T-helper 1 cell (primary cell): ENCODE measurements at places on chromosomes 4 and X.

- DNase-seq = no peak
Measured at GRCh38 chrX:132046533-132046932, 23.4 kb downstream of the STK26 start.

DNA sequence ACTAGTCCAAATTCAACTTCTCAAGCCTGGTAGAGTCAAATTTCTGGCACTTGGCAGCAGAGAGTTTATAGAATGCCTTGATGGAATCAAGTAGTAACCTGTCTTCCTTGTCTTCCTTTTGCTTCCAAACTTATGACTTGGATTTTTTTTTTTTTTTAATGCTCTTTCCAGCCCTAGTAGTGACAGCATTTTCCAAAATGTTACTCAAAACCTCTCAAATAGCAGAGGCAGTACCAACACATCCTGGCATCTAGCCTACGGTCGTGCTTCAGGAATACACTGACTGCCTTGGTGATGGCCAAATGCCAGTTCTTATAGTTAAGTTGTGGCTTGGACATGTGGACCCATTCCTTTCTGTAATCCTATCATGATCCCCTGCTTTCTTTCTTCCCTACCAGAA lies 46.0 kb downstream of the GALNT7 start:
- DNase-seq = no peak

GRCh38 chrX:26586570-26586969 lies 370.6 kb downstream of the MAGEB5 start:
- no peak for DNase-seq

GRCh38 chrX:101999644-102000539 lies 68.1 kb upstream of the ZMAT1 start:
- DNase-seq = no peak

- DNase-seq = no peak
Measured at GRCh38 chr4:73869130-73870055, at the start of gene CXCL1. Gene CXCL1, plus strand, starts transcription at chr4:73869393. Its CDS starts 78 bp downstream, at chr4:73869471.

GRCh38 chr4:137422666-137423065 lies 109.6 kb downstream of the PCDH18 start:
- no peak for DNase-seq

- no peak for DNase-seq
Measured at GRCh38 chrX:40908026-40908425, 172.7 kb upstream of the MED14 start.

DNA sequence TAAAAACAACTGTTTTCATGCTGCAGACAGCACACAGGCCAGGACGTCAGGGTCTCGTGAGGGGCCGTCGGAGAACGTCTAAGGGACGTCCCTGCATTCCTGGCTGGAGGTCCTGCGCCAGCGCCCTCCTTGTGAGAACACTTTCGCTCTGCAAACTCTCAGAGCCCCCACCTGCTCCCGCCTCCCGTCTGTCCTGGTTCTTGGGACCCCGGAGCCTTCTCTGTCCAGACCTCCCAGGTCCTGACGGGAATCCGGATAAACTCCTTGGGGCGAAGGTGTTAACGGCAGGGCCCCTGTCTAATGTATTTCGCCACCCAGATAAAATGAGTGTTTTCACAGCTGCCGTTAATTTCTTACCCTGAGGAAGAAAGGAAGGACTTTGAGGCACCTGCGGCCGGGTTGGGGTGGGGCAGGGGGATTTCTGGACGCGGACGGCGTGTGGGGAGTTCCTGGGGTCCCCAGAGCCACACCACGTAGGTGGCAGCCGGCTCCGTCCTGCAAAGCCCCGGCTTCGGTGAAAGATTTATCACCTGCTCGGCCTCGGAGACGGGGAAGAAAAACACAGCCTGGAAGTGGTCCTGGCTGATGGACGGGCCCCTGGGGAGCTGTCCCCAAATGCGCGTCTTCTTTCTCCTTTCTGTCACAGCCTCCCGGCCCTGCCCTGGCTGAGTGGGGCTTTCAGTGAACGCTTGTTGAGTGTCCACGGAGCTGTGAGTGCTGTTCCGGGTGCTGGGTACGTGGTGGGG lies 35.1 kb upstream of the PPP2R3B start:
- no peak for DNase-seq

GRCh38 chr4:38949411-38950051 lies 81.9 kb downstream of the FAM114A1 start:
- DNase-seq = peak; percentile 76

DNA sequence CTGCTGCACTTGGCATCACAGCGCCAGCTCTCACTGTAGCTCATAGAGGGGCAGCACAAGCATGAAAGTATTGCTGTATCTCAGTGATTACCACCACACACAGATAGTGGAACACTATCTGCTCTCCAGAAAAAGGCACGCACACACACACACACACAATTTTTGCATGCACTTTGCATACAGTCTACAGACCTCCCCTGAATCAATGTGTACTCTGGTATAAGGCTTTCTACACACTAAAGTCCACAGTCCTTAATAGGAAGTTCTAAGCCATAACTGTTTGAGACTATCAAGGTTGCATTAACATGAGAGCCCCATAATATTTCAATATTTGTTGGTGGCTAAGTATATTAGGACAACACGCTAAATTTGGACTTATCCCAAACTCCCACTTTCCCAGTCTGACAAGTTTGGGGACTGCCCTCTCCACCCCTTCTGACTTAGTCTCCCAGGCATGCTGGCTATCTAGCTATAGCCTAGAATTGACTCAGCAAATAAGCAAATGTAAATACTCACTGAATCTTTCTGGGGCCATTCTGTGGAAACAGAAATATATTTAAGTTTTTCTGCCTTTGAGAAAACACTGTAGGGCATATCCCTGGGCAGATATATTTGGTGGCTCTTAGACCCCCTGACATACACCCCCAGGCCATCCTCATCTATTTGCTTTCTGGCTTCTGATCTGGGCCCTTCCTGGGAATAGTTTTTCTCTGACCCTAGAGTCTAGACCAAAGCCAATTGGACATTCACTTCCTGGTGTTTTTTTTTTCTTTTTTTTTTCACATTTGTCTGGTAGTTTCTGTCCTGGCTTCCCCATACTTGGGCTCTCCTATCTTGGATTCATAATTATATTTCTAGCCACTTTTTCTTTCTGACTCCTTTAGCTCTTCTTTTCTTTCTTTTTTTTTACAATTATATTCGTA lies 36.4 kb upstream of the CT47C1 start:
- no peak for DNase-seq

DNA sequence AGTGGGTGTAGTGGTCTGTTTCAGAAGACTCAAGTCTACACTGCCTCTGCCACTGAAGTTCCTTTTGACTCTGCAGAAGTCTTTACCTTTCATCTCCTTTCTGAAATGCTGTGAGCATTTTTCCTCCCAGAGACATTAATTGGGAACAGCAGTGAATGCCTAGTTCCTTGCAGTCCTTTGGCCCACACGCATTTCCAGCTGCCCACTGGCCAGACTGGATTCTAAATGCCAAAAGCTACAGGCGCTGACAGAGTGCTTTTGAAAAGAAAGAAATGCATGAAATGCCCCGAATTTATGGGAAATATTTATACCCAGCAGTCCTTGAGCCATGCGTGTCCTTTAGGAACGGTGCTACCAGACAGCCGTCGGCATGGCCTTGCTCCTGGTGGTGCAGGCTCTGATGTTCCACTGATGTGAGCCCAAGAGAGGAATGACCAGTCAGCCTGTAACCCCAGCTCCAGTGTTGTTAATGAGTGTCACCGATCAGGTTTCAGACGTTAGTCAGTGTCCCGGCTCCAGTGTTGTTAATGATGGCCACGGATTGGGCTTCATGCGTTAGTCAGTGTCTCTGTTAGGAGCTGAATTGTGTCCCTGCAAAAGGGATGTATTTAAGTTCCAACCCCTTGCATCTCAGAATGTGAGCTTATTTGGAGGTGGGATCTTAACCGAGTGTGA lies 132.6 kb downstream of the TBL1X start:
- DNase-seq = no peak

DNA sequence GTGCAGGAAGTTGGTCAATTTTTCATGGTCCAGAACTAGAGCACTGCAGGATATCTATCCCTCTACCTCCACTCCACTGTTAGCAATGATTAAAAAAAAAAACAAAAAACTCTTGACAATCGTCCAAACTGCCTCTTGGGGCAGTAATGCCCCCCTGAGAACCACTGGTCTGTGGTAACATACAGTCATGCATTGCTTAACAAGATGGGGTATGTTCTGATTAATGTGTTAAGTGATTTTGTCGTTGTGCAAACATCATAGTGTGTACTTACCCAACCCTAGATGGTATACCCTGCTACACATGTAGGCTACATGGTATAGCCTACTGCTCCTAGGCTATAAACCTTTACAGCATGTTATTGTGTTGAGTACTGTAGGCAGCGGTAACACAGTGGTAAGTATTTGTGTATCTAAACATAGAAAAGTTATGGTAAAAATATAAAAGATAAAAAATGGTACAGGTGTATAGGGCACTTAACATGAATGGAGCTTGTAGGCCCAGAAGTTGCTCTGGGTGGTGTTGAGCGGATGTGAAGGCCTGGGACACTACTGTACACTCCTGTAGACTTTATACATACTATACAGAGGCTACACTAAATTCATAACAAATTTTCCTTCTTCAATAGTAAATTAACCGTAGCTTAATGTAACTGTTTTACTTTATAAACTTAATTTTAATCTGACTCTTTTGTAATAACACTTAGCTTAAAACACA lies 34.1 kb downstream of the ART3 start:
- DNase-seq = no peak

DNA sequence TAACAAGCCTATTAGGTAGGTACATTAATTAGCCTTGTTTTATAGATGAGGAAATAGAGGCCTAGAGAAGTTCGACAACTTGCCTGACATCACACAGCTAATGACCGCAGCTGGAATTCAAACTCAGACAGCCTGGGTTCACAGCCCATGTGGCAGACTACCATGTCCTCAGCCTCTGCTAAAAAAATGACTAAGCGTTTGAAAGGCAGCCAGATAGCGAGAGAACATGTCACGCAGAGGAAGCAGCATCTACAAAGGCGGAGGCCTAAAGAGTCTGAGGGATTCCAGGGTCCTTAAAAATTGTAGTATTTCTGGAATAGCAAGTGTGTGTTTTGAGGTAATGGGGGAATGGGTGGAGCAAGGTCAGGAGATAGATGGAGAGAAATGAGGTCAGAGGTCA lies 33.2 kb upstream of the BMP15 start:
- DNase-seq = no peak

DNA sequence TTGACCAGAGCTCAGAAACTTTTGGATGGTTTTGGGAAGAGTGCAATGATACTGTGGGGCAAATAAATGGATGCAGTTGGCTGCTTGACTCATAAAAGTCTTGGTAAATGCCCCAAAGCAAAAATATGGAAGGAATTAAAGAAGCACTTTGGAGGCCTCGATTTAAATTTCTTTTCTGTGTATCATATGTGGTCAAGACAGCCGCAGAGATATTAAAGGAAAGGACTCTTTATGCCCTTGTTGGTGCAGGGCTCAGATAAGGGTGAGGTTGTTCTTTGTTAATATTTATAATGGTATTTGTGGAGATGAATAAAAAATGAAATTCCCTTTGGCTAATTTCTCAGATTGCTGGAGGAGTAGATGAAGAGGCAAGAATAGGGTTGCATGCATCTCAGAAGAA lies 90.2 kb downstream of the NHS start:
- DNase-seq = no peak

GRCh38 chrX:6187256-6187655 lies 41.4 kb downstream of the NLGN4X start:
- DNase-seq = no peak

GRCh38 chrX:140525448-140525847 lies 20.6 kb upstream of the SOX3 start:
- no peak for DNase-seq

GRCh38 chr4:168999809-169000208 lies 10.2 kb downstream of the CBR4 start:
- no peak for DNase-seq

DNA sequence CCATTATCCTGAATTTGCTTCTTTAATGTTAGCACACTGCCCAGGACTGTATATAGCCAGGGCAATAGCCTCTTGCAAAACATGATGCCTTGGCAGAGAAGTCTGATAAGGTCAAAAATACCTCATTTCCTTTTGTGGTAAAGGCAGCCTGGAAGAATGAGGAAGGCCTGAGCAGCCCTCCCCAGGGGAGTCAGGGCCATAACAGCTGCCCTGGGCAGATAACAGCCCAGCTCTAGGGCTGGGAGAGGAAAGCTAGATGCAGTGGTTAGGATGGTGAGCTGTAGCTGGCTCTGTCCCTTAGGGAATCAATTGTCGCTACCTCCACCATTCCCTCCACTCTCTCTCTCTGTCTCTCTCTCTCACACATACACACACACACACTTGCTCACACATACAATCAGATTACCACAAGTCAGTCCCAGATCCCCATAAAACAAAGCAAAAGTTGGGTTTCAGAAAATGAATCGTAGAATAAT lies 29.2 kb downstream of the EFHC2 start:
- no peak for DNase-seq

DNA sequence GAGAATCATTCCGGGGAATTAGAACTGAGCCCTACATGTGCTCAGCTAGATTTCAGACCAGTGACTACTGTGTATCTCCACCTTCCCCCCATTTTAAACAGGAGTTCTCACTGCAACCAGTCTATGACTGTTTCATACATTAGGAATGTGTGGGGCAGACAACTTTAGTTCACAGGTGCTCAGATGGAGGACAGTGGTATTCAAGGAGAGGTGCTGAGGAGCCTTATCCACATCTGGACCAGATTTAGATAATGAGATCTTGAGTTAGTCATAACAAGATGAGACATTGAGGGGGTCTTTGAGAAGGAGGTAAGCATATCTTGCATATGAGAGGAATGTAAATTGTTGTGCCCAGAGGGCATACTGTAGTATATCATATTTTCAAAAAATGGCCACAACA lies 32.8 kb upstream of the RELL1 start:
- no peak for DNase-seq

GRCh38 chr4:60020389-60020788 lies 1179.7 kb upstream of the ADGRL3 start:
- no peak for DNase-seq

DNA sequence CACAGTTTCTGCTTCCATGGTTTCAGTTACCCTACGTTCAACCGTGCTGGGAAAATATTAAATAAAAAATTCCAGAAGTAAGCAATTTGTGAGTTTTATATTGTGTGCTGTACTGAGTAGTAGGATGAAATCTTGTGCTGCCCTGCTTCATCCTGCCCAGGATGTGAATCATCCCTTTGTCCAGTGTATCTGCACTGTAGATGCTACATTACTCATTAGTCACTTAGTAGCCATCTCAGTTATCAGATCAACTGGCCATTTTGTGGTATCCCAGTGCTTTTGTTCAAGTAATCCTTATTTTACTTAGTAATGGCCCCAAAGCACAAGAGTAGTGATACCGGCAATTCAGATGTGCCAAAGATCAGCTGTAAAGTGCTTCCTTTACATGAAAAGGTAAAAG lies 97.9 kb downstream of the COX18 start:
- no peak for DNase-seq

GRCh38 chr4:15516494-15516893 lies 46.8 kb downstream of the CC2D2A start:
- DNase-seq = no peak

- DNase-seq = no peak
Measured at GRCh38 chr4:174209341-174209740, 74.1 kb downstream of the FBXO8 start.

- no peak for DNase-seq
Measured at GRCh38 chrX:14420841-14421240, 108.5 kb upstream of the GLRA2 start.
